ENCODE measurements at places on chromosomes 2 and 18.
A peak's percentile ranks its signal among the peaks of the same experiment; 100 is the strongest.

- peaks cover 15% of the 10 kb centered on the region for H3K4me1 ChIP-seq
- no peak for DNase-seq
- no peaks in the 10 kb centered on the region for H3K27me3 ChIP-seq
- H3K4me3 ChIP-seq = no peak overlapping the region
- no peaks in the 10 kb centered on the region for H3K36me3 ChIP-seq
Measured at GRCh38 chr2:111667542-111668273, 216.3 kb downstream of the ANAPC1 start.

- DNase-seq = no peak
- peaks cover 43% of the 10 kb centered on the region for H3K27me3 ChIP-seq
- no peak overlapping the region for H3K27ac ChIP-seq
- H3K4me3 ChIP-seq = no peak overlapping the region
Measured at GRCh38 chr2:45141883-45142866, 132.9 kb upstream of the SIX2 start.

GRCh38 chr18:49907346-49907929 is 94.1 kb upstream of the ACAA2 start:
- no peaks in the 10 kb centered on the region for H3K4me1 ChIP-seq
- no peak overlapping the region for H3K27ac ChIP-seq
- H3K36me3 ChIP-seq = no peaks in the 10 kb centered on the region
- H3K27me3 ChIP-seq = no peaks in the 10 kb centered on the region
- no peak overlapping the region for H3K4me3 ChIP-seq

- DNase-seq = no peak
- H3K4me3 ChIP-seq = peak overlapping the region; percentile 84
- no peaks in the 10 kb centered on the region for H3K27me3 ChIP-seq
- H3K4me1 ChIP-seq = peaks cover 18% of the 10 kb centered on the region
- H3K27ac ChIP-seq = peak overlapping the region; percentile 90
Measured at GRCh38 chr2:27322301-27322765, 564 bp downstream of the MPV17 start.

DNA sequence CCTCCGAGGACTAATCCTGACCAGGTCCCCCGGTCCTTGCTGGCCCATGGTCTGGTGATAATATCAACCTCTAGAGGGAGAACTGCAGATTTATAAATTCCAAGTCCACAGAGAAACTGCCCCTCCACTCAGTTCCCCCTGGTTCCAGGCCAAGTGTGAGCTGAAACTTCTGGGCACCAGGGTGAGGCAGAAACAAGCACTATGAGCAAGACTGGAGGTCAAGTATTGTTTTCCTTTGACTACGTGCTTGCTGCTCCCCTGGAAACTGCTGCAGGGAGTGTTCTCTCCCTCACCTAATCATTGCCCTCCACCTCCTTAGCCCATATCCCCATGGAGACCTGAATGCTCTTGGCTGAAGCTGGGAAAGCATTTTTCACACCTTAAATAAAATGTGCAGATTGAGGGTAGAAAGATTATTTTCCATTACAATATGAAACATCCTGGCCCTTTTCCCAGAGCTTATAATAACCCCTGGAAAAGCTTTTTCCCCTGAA is 135.2 kb downstream of the RDH14 start:
- H3K27me3 ChIP-seq = no peaks in the 10 kb centered on the region
- no peaks in the 10 kb centered on the region for H3K4me1 ChIP-seq
- H3K27ac ChIP-seq = no peak overlapping the region
- H3K36me3 ChIP-seq = no peaks in the 10 kb centered on the region
- H3K4me3 ChIP-seq = no peak overlapping the region

DNA sequence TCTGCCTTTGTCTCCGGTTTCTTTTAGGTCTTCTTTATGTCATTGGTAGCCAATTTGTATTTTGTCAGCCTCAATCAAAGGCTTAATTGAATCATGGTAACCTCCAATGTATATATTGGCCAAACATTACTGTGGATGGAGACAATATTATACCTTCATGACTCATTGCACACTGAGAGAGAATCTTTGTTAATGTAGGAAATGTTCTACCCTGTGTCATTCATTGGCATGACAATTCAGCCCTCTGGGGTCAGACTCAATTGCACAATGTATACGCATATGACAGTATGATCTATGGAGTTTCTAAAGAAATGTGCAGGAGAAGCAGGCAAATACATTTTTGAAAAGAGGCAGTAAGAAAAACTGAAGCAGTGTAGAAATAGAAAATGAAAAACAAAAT is 162.6 kb downstream of the PDE11A start:
- no peak for DNase-seq
- no peak overlapping the region for H3K27ac ChIP-seq
- H3K27me3 ChIP-seq = no peaks in the 10 kb centered on the region
- peaks cover 16% of the 10 kb centered on the region for H3K4me1 ChIP-seq
- no peak overlapping the region for H3K4me3 ChIP-seq

GRCh38 chr2:58448065-58448507 is 207.0 kb upstream of the FANCL start:
- H3K4me1 ChIP-seq = no peaks in the 10 kb centered on the region
- H3K27me3 ChIP-seq = no peaks in the 10 kb centered on the region
- H3K27ac ChIP-seq = no peak overlapping the region
- H3K4me3 ChIP-seq = no peak overlapping the region
- no peaks in the 10 kb centered on the region for H3K36me3 ChIP-seq

GRCh38 chr2:216188956-216189355 is 79.8 kb downstream of the XRCC5 start:
- no peaks in the 10 kb centered on the region for H3K27me3 ChIP-seq
- no peak overlapping the region for H3K4me3 ChIP-seq
- no peak for DNase-seq
- H3K36me3 ChIP-seq = peaks cover 37% of the 10 kb centered on the region
- peaks cover 20% of the 10 kb centered on the region for H3K4me1 ChIP-seq

DNA sequence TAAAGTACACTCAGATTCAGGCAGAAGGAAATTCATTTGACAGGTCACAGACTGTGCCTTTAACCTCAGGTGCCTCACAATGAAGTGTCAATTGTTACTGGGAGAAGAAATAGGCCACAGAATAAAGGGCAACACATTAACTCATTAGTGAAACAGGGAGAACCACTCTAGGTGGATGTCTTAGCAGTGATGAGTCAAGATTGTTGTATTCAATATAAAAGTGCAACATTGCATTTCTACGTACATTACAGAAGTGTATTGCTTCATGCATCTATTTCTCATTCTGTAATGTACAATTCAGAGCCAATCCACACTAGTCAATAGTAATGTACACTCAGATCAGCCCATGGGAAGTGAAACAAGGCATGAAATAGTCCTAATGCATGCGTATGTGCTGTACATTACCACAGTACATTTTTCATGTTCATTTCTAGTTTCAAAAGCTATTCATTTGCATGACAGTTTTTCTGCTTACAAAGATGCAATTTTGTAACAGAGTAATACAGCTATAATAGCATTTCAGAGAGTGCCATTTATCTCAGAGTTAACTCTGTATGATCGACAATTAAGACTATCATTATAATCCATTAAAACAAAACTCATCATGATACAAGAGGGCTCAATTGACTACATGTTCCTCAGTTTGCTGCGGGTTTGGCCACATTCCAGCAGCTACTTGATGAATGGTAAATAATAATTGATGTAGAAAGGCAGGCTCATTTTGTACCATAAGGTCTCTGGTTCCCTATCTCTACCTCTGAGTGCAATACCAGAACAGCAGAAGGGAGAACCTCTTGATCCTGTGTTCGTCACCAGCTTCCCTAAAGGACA is 12.2 kb upstream of the ARL5A start:
- peak overlapping the region; percentile 6 for H3K27ac ChIP-seq
- H3K4me1 ChIP-seq = peaks cover 3% of the 10 kb centered on the region
- no peaks in the 10 kb centered on the region for H3K27me3 ChIP-seq
- H3K4me3 ChIP-seq = no peak overlapping the region
- H3K36me3 ChIP-seq = no peaks in the 10 kb centered on the region

- no peaks in the 10 kb centered on the region for H3K4me1 ChIP-seq
- no peak overlapping the region for H3K4me3 ChIP-seq
- H3K27me3 ChIP-seq = no peaks in the 10 kb centered on the region
- H3K36me3 ChIP-seq = no peaks in the 10 kb centered on the region
Measured at GRCh38 chr2:153197402-153198386, 280.9 kb downstream of the RPRM start.

DNA sequence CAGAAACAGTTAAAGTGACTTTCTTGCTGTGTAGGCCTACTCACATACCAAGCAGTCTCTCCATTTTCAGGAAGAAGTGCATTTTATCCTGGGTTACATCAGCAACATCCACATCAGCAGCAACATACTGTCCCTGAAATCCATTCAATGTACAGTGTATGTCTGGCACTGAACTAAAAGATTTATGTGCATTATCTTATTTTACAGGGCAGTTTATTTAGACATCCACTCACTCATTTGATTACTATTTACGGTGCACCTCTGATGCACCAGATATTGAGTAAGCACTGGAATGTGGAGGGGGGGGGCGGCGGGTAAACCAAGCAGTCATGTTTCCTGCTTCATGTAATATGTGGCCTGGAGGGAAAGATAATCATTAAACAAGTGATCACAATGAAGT is 1128.2 kb downstream of the BCL11A start:
- H3K4me3 ChIP-seq = no peak overlapping the region
- no peaks in the 10 kb centered on the region for H3K36me3 ChIP-seq
- no peaks in the 10 kb centered on the region for H3K4me1 ChIP-seq
- no peaks in the 10 kb centered on the region for H3K27me3 ChIP-seq

- no peak overlapping the region for H3K27ac ChIP-seq
- H3K27me3 ChIP-seq = no peaks in the 10 kb centered on the region
- H3K36me3 ChIP-seq = no peaks in the 10 kb centered on the region
- DNase-seq = no peak
- no peak overlapping the region for H3K4me3 ChIP-seq
Measured at GRCh38 chr2:215207041-215207440, 68.6 kb upstream of the ABCA12 start.

DNA sequence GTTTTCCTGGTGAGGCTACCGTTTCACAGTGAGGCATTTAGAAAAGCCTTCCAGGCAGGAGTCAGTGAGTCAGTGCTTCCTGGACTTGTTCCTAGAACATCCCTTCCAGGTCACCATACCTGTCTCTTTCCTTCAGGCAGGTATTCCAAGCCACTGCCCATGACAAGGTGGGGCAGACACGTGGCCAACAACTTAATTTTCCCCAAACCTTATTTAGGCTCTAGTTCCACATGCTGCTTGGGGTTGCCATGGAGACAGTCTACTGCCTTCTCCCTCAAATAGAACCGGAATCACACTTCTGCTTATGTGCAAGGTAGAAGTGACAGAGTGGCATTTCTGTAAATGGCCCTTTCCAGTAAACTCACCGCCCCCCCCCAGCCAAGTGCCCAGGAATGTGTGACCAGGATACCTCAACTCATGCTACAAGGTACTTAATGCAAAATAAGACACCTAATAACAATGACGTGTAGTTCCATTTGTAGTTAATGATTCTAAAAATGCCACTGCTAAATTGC is 258.3 kb downstream of the PRKCE start:
- H3K27me3 ChIP-seq = no peaks in the 10 kb centered on the region
- no peaks in the 10 kb centered on the region for H3K36me3 ChIP-seq
- H3K27ac ChIP-seq = no peak overlapping the region
- DNase-seq = no peak
- H3K4me3 ChIP-seq = no peak overlapping the region

DNA sequence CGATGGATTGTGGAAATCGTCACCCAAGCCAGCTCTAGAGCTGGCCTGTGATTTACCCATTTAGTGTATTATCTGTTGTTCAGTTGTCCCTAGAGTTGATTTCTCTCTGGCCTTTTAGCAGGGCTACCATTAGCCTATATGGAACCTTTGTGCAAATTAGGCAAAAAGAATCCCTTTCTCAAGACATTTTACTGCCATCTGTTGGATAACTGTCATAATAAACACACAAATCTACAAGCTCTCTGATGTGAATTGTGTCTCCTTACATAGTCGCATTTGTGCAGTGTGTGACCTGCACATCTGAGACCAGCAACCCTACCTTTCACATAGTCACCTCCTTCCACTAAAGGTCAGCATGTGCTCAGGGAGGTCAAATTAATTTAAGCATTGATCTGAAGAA is 34.0 kb downstream of the LOXHD1 start:
- peaks cover 8% of the 10 kb centered on the region for H3K4me1 ChIP-seq
- H3K36me3 ChIP-seq = no peaks in the 10 kb centered on the region
- no peak for DNase-seq

GRCh38 chr18:523561-523960 is 23.1 kb upstream of the COLEC12 start:
- no peak overlapping the region for H3K4me3 ChIP-seq
- no peak for DNase-seq
- no peaks in the 10 kb centered on the region for H3K36me3 ChIP-seq
- H3K27me3 ChIP-seq = no peaks in the 10 kb centered on the region
- H3K27ac ChIP-seq = no peak overlapping the region

- H3K36me3 ChIP-seq = peaks cover 15% of the 10 kb centered on the region
- DNase-seq = no peak
- no peak overlapping the region for H3K27ac ChIP-seq
- no peaks in the 10 kb centered on the region for H3K27me3 ChIP-seq
- H3K4me3 ChIP-seq = no peak overlapping the region
Measured at GRCh38 chr2:207733597-207734240, 22.3 kb downstream of the CCNYL1 start.

DNA sequence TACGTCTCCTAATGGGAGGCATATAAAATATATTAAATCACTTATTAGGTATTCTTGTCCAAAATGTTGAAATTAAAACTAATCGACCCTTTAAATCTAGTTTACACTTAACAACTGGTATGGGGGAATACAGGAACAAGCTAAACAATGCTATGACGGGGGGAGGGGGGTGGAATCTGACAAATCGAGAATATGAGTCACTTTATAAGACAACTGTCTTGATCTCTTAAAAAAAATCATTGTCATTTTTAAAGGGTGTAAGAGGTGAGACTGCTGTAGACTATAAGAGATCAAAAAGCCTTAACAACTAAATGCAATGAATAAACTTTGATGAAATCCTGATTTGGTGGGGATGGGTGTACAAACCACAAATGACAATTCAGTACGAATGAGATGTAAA is 6.0 kb downstream of the MAP3K2 start:
- no peaks in the 10 kb centered on the region for H3K27me3 ChIP-seq
- peaks cover 53% of the 10 kb centered on the region for H3K4me1 ChIP-seq
- H3K4me3 ChIP-seq = no peak overlapping the region
- DNase-seq = no peak
- H3K36me3 ChIP-seq = no peaks in the 10 kb centered on the region

- DNase-seq = no peak
- no peaks in the 10 kb centered on the region for H3K27me3 ChIP-seq
- no peak overlapping the region for H3K4me3 ChIP-seq
- peaks cover 17% of the 10 kb centered on the region for H3K36me3 ChIP-seq
- no peaks in the 10 kb centered on the region for H3K4me1 ChIP-seq
- H3K27ac ChIP-seq = no peak overlapping the region
Measured at GRCh38 chr2:233179848-233180366, 71.6 kb upstream of the ATG16L1 start.

GRCh38 chr2:167703441-167703840 is 544.0 kb downstream of the STK39 start:
- DNase-seq = no peak
- H3K27me3 ChIP-seq = no peaks in the 10 kb centered on the region
- H3K36me3 ChIP-seq = no peaks in the 10 kb centered on the region

GRCh38 chr2:136997557-136997956 is 232.2 kb downstream of the THSD7B start:
- no peaks in the 10 kb centered on the region for H3K4me1 ChIP-seq
- no peak overlapping the region for H3K4me3 ChIP-seq
- no peak for DNase-seq
- H3K27me3 ChIP-seq = no peaks in the 10 kb centered on the region
